ENCODE measurements at places on chromosomes 4 and X.

DNA sequence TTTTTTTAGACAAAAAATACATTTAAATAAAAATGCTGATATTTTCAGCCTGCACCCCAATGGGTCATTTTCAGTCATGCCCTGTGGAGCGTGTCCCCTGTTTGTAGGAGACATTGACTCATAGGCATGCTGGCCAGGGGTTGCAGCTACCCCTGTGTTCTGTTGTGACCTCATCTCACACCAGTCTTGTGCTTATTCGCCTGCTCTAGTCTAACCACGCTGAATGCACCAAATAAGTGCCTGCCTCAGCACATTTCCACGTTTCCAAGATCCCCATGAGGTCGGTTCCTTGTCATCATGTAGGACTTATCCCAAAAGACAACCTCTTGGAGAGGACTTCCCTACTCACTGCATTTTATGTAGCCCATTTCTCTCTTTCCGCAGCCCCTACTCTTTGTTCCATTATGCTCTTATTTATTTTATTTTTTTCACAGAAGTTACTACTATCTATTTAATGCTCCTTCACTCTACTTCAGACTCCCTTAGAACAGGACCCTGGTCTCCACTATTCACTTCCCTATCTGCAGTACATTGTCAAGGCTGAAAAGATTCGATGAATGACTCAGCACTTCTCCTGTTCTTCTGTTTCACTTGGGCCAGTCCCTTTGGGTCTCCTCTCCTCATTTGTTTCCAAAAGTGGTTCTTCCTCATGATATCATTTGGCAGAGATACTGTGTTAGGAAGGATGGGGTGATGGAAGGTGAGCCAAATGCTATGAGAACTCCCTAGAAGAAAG is 109.7 kb downstream of the MSL3 start:
- DNase-seq, result no peak

- no peak for DNase-seq
These were observed 7.4 kb downstream of the FATE1 start for GRCh38 chrX:151723156-151723760.

DNA sequence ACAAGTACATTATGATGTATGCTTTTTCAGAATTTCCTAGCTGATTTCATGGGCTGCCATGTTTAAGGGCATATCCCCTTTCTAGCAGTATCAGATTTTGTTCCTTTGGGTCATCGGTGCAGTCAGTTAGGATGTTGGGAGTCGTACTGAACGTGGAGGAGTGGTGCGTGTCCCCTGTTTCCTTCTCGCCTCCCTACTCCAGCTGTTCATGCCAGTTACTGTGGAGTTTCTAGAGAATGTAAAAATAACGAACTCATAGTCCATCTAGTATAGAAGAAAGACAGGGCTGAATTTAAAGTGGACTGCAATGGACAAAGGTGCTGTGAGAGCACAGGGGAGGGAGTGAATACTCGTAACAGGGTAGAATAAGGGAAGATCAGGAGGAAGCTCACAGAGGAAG is 111.3 kb downstream of the CEP135 start:
- no peak for DNase-seq

DNA sequence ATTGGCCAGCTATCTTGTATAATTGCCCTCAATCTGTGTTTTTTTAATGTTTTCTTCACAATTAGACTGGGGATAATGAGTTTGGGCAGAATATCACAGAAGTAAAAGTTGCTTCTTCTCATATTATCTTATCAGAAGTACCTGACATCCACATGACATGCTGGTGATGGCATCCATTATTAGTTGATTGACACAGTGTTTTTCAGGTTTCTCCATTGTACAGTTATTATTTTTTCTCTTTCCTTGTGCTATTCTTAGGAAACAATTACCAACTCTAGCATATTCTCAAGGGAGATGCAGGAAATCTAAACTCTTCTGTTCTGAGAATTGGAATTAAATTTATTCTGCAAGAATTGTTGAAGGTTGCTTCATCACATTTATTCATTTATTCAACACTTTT is 1000.1 kb upstream of the LCORL start:
- no peak for DNase-seq

- DNase-seq, result no peak
These were observed 35.8 kb downstream of the ATXN3L start for GRCh38 chrX:13283950-13284546.

DNA sequence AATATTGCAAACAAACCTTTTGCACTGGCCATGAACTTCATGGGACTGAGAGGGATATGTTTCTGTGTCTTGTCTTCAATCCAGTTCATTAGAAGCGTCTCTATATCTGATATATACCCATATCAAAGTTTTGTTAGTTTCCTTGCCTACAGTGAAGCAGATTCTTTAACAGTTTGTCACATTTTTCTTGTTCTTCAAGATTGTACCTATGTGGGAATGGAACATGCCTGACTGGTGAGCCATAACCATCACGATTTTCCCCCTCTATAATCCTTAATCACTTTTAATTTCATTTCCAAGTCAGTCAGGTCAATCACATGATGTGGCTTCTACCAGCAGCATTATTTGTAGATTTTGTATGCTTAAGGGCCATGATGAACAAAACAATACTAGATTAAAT is 197.1 kb upstream of the PDE5A start:
- DNase-seq, result no peak

DNA sequence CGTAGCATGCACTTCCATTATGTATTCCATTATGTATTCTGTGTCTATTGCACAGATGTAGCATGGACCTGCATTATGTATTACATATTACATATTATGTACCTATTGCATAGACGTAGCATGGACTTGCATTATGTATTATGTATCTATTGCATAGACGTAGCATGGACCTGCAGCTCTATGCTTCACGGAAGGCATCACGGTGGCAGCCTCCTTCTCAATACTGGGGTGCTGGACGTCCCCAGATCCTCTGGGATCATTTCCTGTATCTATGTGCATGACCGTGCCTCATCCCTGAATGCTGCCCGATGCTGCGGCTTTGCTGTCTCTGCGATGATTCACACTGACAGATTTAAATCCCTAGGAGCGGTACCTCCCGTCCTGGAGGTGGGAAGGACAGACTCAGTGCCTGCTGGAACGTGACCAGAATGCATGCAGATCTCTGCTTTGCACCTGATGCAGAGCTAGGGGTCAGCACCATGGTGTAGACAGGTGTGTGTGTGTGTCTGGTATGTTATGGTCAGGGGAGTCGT is 317.5 kb downstream of the DHRSX start:
- DNase-seq, result no peak

GRCh38 chr4:147463065-147463464 is 17.8 kb upstream of the EDNRA start:
- DNase-seq, result no peak

GRCh38 chr4:13703096-13703495 is 75.6 kb upstream of the BOD1L1 start:
- no peak for DNase-seq

GRCh38 chr4:54877006-54877405 is 219.2 kb downstream of the KIT start:
- no peak for DNase-seq

- no peak for DNase-seq
These were observed 8.4 kb upstream of the ELF4 start for GRCh38 chrX:130118441-130119311.

GRCh38 chrX:9899640-9900111 is 67.5 kb upstream of the CLDN34 start:
- DNase-seq, result no peak

DNA sequence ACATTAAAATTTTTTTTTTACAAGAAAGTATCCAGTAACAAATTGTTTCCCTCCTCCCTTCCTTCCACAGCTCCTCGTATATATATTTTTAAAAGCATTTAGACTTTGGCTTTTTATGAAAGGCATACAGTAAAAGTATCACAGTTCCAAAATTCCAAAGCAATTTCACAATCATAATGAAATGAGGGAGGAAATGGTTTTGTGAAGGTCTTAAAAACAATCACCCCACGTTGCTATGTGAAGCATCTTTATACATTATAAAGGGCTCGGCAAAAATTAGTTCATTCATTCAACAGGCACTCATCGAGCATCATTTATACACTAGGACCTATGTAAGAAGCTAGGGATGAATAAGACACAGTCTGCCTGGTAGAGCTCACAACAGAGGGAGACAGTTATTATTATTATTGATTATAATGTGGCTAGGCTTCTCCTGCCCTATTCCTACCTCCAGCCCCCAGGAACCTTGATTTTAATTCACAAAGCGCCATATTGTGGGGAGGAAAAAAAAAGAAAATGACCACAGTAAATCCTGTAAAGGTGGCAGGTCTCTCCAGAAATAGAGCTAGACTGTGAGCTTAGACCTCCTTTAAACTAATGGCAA is 239.9 kb downstream of the MAML3 start:
- no peak for DNase-seq

GRCh38 chr4:113851816-113852215 is 90.3 kb upstream of the CAMK2D start:
- DNase-seq, result no peak

GRCh38 chr4:175127314-175127713 is 209.2 kb downstream of the ADAM29 start:
- DNase-seq, result no peak

- no peak for DNase-seq
These were observed 4.6 kb downstream of the HCFC1 start for GRCh38 chrX:153966841-153967535.

DNA sequence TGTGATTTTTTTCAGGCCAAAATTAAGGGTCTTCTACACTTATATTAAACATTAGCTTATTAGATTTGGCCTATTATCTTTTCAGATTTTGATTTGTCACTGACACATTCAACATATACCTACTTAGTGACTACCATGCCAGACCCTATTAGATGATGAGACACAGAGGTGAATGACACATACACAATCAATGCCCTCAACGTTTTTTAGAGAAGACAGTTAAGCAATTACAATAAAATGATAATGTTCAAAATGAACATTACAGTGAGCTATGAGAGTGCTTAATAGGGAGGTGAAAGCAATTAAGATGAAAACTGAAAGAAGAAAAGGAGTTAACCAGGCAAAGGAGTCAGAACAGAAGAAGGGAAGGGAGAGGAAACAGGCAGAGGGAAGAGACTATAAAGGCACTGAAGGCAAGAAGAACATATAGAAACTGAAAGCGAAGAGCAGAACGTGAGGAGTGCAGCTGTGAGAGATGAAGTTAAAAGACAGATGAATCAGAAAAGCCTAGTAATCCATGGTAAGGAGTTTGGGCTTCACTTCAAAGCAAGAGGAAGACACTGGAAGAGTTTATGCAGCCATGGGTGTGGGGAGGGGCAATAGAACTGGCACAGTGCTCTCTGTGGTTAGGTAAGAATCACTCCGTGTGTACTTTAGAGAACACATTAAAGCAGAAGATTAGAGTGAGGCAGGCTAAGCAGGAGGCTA is 119.0 kb downstream of the REELD1 start:
- DNase-seq, result no peak

- no peak for DNase-seq
These were observed 42.0 kb downstream of the LGI2 start for GRCh38 chr4:24988776-24989175.

DNA sequence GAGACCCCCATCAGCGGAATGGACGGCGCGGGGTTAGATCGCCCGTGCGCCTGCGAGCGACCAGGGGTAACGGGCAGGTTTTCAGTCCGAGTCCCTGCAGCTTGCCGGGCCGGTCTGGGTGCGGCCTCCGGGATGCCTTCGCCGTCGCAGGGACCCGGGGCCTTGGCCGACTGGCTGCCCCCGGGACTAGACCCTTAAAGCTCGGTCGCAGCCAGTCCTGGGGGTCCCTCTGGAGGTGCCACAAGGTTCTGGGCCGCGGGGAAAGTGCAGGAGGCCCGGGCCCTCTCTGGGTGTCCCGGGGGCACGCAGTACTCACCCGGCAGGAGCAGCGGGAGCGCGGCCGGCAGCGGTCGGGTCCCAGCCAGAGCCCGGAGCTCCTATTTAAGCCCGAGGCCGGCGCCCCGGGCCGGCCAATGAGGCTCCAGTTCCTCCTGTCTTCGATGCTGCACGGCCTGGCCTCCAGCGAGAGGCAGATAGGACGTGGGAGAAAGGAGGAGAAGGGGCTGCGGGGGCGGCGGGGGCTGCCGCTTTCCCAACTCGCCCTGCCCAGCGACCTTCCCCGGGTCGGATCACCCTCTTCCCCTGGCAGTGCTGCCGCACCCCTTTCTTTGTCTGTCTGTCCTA is at the start of gene SPON2:
Gene SPON2 (minus strand): TSS at position 356 of the 624 bp plus-strand sequence.
- no peak for DNase-seq
